ENCODE measurements at places on chromosomes 11 and 22. TPM values are rescaled to one million over a fixed set of nuclear protein-coding genes. Genes with fewer than 3 reads are reported as not detected.

The ROM1 gene
- 3.6 TPM for total RNA-seq

The FGF4 gene
- total RNA-seq = 0.09 TPM

The PATE4 gene
- total RNA-seq = not detected

The UPK3A gene
- not detected for total RNA-seq

The LRRN4CL gene
- 0.09 TPM for total RNA-seq

The OMP gene
- total RNA-seq = not detected

The MICALL1 gene
- 20.7 TPM for total RNA-seq

The OR8D1 gene
- not detected for total RNA-seq

The C11orf87 gene
- total RNA-seq = not detected

The SLC7A4 gene
- not detected for total RNA-seq

The ARVCF gene
- total RNA-seq = 2.6 TPM

The MMP27 gene
- not detected for total RNA-seq

The ISX gene
- not detected for total RNA-seq

The MRPL16 gene
- 65.9 TPM for total RNA-seq

The BBOX1 gene
- not detected for total RNA-seq

The MUC6 gene
- not detected for total RNA-seq

The TIMP3 gene
- total RNA-seq = 1.3 TPM

The PIWIL4 gene
- total RNA-seq = 0.12 TPM

The GDPD4 gene
- not detected for total RNA-seq

The PRMT3 gene
- total RNA-seq = 31.7 TPM

The OR6A2 gene
- total RNA-seq = not detected

The ANO9 gene
- 0.67 TPM for total RNA-seq

The OR8D2 gene
- total RNA-seq = not detected

The AMOTL1 gene
- 8.9 TPM for total RNA-seq

The CCDC15 gene
- total RNA-seq = 0.89 TPM

The FAM180B gene
- total RNA-seq = not detected

The THRSP gene
- total RNA-seq = not detected

The GSTT2B gene
- 0.35 TPM for total RNA-seq

The E2F8 gene
- total RNA-seq = 6.3 TPM

The GPHA2 gene
- not detected for total RNA-seq

The TRIM49 gene
- total RNA-seq = 0.05 TPM

The SLC22A8 gene
- not detected for total RNA-seq

The OLFML1 gene
- not detected for total RNA-seq

The SMC1B gene
- 0.05 TPM for total RNA-seq

The KCNJ1 gene
- total RNA-seq = not detected

The BDNF gene
- total RNA-seq = 9.1 TPM

The RBMXL2 gene
- total RNA-seq = not detected

The SNX15 gene
- total RNA-seq = 18.9 TPM

The CABP4 gene
- not detected for total RNA-seq

The AGBL2 gene
- 1.0 TPM for total RNA-seq

All from A549 treated with dexamethasone at 1 μM for 4 hours (cell line).